ENCODE measurements at places on chromosomes 16 and 17. TPM values are rescaled to one million over a fixed set of nuclear protein-coding genes. Genes with fewer than 3 reads are reported as not detected.

The KRTAP4-8 gene
- total RNA-seq: not detected

The WDR59 gene
- 36.6 TPM for total RNA-seq

The CORO6 gene
- 62.7 TPM for total RNA-seq

- DNase-seq: peak; percentile 33
These were observed 66.5 kb downstream of the IGF2BP1 start for GRCh38 chr17:49063652-49064051.

DNA sequence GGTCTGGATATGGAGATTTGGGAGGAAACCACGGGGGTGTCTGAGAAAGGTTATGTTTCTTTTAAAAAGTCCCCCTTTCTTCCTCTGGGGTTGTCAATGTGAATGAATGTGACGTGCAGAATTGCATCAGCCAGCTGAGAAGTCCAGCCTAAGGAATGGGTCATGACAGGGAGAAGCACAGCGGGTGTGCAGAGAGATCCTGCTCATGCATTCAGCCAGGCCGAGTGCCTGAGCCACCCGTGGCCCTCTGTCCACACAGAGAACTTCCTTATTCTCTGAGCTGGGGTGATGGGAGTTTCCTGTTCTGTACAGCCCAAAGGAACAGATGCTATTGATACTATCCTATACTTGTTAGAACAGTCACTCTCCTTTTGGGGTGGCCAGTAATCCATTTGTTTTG is 117.9 kb downstream of the CPPED1 start:
- DNase-seq: no peak

The SPATA22 gene
- total RNA-seq: not detected

- peak; percentile 84 for DNase-seq
These were observed 1.0 kb downstream of the VEZF1 start for GRCh38 chr17:57986841-57987580.

DNA sequence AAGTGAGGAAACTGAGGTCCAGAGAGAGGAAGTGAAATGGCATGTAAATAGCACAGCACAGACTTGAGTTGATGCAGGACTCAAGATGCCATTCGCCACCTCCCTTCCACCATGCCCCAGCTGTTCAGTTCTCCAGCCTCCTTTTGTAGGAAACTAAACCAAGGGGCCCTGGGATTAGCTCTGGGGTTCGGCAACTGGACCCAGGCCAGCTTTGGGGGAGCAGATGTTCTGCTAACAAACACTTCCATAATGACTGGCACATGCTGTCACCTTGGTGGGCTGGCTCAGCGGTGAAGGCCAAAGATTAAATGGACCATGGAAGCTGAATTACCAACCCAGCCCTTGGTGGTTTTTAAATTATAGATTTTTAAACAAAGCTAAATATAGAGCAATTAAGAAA is 77.0 kb downstream of the IRX6 start:
- DNase-seq: peak; percentile 87

DNA sequence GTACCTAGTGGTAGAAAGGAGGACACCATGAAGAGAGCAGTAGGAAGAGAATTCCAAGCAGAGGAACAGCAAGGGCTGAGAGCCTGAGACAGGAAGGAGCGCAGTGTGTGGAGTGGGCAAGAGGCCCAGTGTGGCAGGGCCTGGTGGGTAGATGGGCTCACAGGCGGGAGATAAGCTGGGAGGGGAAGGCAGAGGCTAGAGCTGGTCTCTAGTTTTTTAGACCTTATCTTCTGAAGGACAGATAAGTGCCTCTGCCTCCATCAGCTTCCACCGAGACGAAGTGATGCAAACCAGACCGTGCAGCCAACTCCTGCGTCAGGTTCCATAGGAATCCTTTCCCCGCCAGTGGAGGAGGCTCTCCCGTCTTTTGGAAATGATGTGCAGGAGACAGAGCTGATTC is 33.6 kb downstream of the CDH1 start:
- no peak for DNase-seq

The PTGES3L gene
- 61.5 TPM for total RNA-seq

The CCR7 gene
- total RNA-seq: not detected

Measured in tongue (tissue), 3 donors.